GM23248 (cell line): ENCODE measurements at places on chromosomes 13 and 19.

DNA sequence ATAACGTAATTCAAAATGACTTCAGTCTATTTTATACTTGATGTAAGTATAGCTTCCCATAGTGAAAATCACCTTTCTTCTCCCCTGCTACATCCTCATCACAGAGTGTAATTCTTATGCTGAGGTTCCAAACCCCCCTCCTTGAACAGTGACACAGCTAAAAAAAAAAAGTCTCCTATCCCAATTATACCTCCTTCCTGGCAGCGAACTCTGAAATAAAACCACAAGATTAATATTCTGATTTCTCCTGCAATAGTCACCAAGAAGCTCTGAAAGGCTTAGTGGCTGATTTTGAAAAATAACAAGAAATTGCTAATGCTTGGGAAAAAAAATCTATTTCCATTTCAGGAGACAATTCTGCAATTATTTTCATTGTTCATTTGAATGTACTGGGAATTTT, 36.3 kb downstream of the EFNB2 start:
- no peak for DNase-seq

GRCh38 chr13:99033814-99034213, 56.0 kb upstream of the DOCK9 start:
- peak; percentile 62 for DNase-seq

GRCh38 chr19:39736088-39736487, 1.7 kb downstream of the CLC start:
- no peak for DNase-seq

DNA sequence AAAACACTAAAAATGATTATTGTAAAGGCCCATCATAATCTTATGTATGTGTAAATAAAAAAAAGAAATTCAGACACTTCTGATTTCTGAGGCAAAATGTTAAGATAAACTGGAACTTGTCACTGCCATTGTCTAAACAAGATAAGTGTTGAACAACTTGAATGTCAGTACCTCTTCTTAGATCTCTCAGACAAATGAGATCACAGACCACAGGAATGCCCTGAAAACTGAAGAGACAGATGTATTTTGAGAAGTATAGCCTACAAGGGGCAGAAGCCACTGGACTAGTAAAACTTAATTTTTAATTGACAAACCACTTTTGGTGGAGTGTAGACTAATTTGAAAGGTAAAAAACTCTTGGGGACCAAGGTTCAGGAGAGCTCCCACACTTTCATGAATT, 375.5 kb upstream of the SLITRK5 start:
- no peak for DNase-seq

DNA sequence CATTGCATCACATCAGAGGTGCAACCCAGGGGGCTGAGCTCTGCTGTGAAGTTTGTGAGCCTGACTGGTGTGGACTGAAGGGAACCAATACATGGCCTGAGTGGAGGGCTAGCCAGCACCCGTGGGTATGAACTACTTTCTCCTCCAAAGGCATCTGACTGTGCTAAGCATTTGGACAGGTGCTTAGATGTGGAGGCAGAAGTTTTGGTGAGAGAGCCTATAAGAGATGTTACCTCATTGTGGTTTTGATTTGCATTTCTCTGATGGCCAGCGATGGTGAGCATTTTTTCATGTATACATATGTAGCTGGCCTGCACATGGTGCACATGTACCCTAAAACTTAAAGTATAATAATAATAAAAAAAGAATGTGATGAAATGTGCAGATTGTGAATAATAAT, 46.9 kb downstream of the TEX29 start:
- no peak for DNase-seq

- peak; percentile 27 for DNase-seq
Observed at GRCh38 chr19:10514211-10515145, 2.8 kb downstream of the S1PR5 start.

DNA sequence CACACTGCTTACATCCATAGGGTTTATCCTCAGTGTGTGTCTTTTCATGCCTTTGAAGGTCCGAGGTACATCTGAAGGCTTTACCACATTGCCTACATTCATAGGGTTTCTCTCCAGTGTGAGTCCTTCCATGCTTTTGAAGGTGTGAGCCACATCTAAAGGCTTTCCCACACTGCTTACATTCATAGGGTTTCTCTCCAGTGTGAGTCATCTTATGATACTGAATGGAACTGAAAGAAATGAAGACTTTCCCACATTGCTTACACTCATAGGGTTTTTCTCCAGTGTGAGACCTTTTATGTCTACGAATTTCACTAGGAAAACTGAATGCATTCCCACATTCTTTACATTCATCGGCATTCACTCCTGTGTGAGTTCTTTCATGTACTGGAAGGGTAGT, 7.1 kb downstream of the ZNF20 start:
- peak; percentile 50 for DNase-seq

DNA sequence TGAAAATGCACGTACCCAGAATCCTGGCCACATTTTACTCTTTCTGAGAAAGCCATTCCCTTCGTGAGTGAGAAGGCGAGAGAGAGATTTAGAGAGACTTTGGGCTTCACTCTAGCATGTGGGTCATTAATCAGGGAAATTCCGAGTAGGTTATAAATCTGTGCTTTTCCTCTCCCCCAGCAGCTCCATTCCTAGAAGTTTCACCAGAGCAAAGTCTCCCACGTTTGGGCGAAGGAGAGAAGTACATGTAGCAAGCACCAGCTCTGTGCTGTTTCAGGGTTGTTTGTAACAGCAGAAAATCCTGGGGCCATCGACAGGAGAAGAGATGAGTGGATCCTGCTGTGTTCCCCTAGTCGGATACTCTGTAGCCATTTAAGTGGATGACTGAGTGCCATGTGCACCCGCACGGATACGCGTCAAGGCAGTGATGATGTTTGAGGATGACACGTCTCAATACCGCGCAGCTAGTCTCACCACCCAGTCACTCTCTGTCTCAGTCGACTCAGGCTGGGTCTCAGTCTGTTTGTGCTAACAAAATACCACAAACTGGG, 131.8 kb upstream of the PEG3 start:
- no peak for DNase-seq

DNA sequence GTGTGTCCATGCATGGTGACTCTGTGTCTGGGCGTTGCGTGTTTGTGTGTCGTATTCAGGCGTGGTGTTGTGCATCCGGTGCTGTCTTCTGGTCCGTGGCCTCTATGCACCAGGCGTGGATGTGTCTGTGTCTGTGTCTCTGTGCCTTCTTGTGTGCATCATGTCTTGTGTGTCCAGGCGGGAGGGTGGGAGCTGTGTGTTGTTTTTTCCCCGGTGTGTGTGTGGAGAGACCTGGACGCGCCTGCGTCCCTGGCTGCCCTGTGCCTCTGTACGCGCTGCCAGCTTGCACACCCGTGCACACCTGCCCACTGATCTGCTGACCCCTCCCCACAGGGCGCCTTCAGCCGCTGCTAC, 1.1 kb downstream of the PLK5 start:
- no peak for DNase-seq

GRCh38 chr19:4638317-4638716, 999 bp upstream of the TNFAIP8L1 start:
- DNase-seq, result no peak

- no peak for DNase-seq
Observed at GRCh38 chr13:51426982-51427381, 25.9 kb downstream of the INTS6 start.

GRCh38 chr13:71499235-71499634, 367.8 kb downstream of the DACH1 start:
- DNase-seq, result no peak

GRCh38 chr13:82129281-82129680, 1753.0 kb downstream of the SLITRK1 start:
- no peak for DNase-seq

GRCh38 chr19:53158119-53158656, 665 bp downstream of the ZNF347 start:
- peak; percentile 69 for DNase-seq

- no peak for DNase-seq
Observed at GRCh38 chr13:33828431-33829129, 10.6 kb downstream of the RFC3 start.

GRCh38 chr13:48446464-48446863, 33.6 kb upstream of the LPAR6 start:
- DNase-seq, result peak; percentile 80

DNA sequence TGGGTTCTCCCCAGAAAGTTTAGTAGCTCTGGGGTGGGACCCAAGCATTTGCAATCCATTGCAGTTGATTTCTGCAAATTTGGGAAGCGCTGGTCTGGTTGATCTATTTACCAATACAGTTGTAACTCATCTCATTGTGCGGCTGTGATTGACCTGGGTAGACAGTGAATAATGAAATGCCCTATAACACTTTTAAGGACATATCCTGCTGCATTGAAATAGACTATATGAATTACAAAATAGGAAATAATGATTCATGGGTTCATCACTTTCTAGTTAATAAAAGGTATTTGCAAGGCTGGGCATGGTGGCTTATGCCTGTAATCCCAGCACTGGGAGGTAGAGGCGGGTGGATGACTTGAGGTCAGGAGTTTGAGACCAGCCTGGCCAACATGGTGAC, 59.0 kb upstream of the FARP1 start:
- peak; percentile 75 for DNase-seq

- peak; percentile 94 for DNase-seq
Observed at GRCh38 chr13:47188802-47189201, 291.9 kb upstream of the HTR2A start.

DNA sequence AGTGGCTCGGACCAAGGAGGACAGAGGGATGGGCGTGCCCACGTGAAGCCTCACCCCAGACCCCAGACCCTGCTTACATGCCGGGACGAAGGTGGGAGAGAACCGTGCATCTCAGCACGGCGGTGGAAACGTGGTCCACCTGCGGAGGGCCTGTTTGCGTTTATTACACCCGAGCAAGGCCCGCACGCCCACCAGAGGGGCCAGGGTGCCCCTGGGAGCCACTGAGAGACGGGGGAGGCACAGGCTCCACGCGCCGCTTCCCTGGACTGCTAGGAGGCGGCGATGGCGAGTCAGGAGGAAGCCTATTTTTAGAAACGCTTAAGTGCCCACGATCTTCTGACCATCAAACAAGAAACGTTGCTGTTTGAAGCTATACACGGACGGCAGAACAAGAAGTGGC, 80.7 kb downstream of the ATP11A start:
- no peak for DNase-seq

- DNase-seq, result no peak
Observed at GRCh38 chr13:50712881-50713280, 130.6 kb downstream of the DLEU7 start.

GRCh38 chr13:40579535-40579934, 86.9 kb downstream of the FOXO1 start:
- no peak for DNase-seq

- no peak for DNase-seq
Observed at GRCh38 chr13:70842062-70842644, 733.9 kb upstream of the KLHL1 start.

DNA sequence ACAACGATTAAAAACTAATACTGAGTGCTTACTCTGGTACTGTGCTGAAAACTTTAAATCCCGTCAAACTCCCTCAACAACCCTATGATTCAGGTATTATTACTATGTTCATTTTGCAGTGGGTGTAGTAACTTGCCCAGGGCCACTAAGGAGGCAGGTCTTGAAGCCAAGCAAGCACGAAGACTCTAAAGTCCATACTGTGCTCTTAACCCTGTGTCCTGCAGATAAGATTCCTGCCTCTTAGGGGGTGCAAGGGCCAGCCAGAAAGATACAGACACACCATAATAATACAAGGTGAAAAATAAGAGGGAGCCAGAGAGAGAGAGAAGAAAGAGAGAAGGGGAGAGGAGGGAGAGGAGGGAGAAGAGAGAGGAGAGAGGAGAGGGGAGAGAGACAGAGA, 95.5 kb downstream of the CDADC1 start:
- DNase-seq, result no peak

GRCh38 chr19:17006579-17006978, 20.0 kb downstream of the CPAMD8 start:
- no peak for DNase-seq

- DNase-seq, result no peak
Observed at GRCh38 chr19:517721-518597, 10.7 kb downstream of the TPGS1 start.

- peak; percentile 88 for DNase-seq
Observed at GRCh38 chr19:38667661-38668171, 20.3 kb downstream of the ACTN4 start.

GRCh38 chr13:76338003-76338402, 548.2 kb downstream of the KCTD12 start:
- no peak for DNase-seq

DNA sequence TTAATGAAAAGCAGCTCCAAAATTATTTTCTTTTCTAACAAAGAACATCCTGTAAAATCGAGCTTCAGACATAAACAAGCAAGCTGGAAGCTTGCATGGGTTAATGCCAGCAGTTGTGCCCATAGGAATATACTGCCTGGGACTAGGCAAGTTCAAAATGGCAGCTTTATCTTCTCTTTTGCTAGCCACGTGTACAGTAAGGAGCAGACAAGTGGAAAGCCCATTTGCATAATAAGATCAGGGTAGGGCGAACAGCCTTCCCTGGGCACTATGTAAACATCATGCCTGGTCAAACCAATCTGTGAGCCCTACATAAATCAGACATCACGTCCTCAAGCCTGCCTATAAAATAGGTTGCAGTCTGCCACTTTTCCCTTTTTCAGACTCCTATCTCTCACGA, 489.7 kb downstream of the RFC3 start:
- DNase-seq, result no peak

DNA sequence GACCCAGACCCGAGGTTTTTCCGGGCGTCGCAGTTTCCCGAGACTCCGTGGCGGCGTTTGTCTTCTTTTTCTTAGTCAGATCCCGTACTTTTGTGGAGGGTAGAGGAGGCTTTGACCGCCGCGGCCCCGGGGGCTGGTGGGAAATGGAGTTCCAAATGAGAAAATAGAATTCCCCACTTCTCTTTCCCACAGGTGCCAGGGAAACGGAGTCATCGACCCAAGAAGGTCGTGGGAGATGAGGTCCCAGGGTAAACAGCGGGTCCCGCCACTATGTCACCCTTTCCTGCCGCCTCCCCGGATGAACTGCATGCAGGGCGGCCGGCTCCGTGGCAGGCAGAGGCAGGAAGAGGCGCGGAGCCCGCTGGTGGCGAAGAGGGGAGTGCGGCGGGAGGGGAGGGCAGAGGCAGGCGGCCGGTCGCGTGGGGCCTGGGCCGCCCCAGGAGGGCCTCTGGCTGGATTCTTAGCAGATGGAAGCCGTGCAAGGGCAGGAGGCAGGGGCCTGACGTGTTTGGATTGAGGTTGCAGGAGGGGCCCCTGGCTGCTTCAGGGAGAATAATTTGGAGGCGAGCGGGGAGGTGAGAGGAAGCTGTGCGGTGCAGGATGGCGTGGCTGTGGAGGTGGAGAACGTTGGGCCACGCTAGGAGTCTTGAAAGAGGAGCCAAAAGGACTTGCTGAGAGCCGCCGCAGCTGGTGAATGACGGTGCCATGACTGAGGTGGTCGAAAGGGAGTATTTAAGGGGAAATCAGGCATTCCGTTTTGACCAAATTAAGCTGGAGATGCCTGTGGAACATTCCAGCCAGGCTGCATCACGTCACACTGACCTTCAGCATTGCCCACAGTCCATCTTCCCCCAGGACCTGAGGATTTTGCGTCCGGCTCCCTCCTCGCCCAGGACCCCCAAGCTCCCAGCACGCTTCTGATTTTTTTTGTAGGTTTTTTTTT, 11.7 kb downstream of the CYTH2 start:
- peak; percentile 82 for DNase-seq
